ENCODE measurements at places on chromosomes 7 and 10.

DNA sequence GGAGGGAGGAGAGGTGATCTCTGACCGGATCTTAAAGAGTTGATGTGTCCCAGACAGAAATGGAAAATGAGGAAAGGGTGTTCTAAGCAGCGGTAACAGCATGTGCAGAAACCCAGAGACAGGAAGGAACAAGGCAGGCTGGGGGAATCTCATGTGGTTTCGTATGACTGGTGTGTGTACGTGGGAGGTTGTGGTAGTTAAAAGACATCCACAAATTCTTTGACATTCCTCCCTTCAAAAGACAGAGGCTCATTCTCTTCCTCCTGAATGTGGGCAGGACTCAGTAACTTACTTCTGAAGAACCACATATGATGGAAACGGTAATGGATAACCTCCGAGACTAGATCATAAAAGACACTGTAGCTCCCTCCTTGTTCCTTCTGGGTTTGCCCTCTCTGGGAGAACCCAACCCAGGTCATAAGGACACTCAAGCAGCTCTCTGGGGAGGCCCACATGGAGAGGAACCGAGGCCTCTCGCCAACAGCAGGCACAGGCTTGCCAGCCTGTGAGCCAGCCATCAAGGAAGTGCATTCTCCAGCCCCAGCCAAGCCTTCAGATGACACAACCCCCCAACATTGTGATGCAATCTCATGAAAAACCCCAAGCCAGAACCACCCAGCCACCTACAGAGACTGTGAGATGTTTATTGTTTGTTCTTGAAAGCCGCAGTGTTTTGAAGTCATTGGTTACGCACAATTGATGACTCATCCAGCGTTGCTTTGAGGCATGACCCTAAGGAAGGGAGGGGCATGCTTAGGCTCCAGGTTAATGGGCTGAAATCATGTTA lies 116.0 kb downstream of the SLIT1 start:
- DNase-seq = no peak

DNA sequence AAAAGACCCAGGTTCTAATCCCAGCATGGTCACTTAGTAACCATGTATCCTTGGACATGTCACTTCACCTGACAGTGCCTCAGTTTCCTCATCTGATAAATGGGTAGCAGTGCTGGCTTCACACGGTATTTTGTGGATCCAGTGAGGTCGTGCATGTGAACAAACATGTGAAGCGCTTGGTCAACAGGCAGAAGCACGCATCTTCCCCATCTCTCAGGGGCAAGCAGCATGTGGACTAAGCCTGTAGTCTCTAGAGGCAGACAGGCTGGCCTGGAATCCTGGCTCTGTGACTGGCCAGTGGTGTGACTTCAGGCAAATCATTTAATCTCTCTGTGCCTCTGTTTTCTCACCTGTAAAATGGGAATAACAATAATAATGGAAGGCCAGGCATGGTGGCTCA lies 115.8 kb downstream of the C10orf105 start:
- DNase-seq = no peak

DNA sequence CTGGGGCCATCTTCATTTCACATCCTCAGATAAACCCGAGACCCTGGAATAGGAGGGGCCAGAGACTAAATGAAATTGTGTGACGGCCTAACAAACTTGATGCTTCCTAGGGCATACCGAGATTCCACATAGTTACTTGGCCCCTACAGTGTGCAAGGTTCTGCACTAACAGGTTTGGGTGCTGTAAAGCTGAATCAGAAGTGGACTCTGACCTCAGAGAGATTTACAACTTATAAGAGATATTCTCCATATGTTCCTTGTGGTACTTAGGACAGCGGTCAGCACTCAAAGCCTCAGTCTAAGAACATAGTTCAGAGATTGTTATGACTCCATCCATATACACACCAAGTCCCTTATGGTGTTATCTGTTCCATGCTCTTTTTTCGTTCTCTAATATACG lies 55.1 kb upstream of the FHIP2A start:
- DNase-seq = no peak

DNA sequence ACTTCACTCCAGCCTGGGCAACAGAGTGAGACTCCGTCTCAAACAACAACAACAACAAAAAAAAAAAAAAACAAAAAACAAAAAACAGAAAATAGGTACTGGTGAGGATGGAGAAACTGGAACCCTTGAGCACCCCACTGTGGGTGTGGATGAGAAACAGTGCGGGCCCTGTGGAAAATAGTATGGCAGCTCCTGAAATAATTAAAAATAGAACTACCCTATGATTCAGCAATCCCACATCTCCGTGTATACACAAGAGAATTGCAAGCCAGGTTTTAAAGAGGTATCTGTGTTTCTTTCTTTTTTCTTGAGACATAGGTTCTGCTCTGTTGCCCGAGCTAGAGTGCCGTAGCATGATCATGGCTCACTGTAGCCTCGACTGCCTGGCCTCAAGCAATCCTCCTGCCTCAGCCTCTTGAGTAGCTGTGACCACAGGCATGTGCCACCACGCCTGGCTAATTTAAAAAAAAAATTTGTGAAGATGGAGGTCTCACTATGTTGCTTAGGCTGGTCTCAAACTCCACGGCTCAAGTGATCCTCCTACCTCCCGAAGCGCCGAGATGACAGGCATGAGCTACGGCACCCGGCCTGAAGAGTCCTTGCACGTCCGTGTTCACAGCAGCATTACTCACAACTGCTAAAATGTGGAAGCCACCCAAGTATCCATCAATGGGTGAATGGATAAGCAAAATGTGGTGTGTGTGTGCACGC lies 39.5 kb downstream of the EBF3 start:
- no peak for DNase-seq

- no peak for DNase-seq
Observed at GRCh38 chr7:159137906-159138305, 6.8 kb downstream of the VIPR2 start.

GRCh38 chr10:3635697-3636096 lies 149.3 kb downstream of the KLF6 start:
- DNase-seq = no peak

- DNase-seq = peak; percentile 46
Observed at GRCh38 chr7:140342727-140343514, 55.4 kb downstream of the SLC37A3 start.

GRCh38 chr10:91690996-91691676 lies 58.3 kb upstream of the PPP1R3C start:
- no peak for DNase-seq

DNA sequence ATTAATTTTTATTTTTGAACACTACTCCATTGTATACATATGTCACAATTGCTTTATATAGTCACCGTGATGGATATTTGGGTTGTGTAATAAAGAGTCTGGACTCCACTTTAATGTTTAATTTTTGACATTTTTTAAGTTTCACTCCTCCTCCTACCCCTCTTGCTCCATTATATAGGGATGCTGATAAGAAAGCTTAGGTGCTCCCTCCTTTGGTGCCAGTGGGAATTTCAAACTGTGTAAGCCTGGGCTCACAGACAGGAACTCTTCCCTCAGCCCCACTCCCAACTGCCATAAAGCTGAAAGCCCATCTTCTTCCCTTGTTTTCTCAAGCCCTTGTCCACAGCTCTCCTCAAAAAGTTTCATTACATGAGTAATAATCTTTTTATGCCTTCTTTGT lies 47.6 kb downstream of the TWIST1 start:
- DNase-seq = no peak

DNA sequence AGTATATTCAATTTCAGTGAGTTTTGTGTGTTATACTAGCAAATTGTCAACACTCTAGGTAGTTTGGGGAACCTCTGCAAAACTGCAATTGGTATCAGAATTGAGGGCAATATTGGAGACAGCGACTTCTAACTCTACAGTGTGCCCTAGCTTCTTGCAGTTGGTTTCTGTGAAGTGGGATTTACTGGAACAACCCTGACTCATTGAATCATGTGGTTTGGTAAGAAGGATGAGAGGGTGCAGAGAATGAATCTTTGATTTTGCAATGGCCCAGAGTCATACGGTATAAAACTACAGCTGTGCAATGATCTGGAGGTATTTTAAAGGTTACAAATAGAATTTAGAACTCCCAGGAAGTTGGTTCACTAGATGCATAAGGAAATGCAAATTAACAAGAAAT lies 129.1 kb upstream of the PPP1R3A start:
- peak; percentile 31 for DNase-seq

DNA sequence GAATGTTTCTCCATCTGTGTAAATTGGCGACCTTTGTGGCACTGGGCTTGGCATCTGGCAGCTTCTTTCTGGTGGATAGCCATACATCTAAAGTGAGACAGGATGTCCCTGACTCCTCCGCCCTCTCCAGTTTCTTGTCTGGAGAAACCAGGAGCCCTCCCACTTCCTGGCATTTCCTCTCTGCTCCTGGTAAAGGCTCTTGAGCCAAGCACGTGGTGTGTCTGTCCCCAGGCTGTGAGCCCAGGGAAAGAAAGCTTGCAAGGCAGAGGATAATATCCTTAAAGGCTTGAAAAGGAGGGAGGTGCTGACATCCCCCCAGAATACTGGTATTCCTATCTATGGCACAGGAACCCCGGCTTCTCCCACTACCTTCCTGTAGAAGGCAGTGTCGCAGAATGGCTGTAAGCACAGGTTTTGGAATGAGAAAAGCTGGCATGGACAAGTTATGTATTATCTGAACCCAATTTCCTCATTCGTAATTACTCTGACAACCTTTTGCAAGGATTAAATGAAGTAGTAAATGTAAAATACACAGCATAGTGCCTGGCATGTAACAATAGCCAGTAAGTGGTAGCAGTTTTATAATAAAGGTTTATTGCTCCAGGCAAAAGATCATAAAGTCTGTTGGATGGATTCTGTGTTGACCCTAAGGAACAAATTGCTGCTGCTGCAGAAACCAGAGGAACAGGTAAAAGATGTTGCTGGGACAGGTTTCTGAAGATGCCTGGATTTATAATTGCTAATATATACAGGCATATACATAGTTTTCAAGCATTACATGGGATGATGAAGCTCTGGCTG lies 11.8 kb upstream of the ACSL5 start:
- peak; percentile 3 for DNase-seq

- DNase-seq = no peak
Observed at GRCh38 chr7:66142996-66143395, 28.3 kb downstream of the CRCP start.

- DNase-seq = no peak
Observed at GRCh38 chr10:95759233-95759826, 3.4 kb downstream of the ENTPD1 start.

DNA sequence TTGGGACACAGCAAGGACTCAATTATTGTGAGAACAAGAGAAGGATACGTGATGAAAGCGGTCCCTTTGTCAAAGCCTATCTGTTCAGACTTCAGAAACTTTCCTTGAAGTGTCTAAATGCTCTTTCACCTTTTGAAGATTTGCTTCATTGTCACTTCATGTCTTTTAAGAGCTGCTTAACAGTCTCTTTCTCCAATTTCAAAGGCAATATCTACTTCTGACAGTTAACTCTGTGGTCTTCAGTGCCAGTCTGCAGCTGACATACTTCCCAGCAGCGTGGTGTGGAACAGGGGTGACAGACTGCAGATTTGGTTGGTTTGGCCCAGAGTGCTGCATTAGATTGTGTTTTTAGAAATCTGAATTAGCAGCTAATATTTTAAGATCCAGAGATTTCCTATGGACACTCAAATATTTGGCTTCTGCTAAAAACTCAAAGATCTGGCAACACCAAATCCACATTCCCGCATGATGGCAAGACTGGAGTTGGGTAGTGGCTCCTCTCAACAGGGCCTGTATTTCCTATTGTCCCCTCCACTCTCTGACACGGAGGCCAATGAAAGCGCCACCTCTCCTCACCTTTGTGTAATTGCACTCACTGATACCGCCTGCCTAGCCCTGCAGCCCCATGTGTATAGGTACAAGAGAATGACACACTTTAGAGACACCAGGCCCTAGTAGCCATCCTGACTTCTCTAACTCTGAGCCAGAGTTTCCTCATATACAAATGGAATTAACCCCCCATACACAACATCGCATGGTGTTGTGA lies 11.5 kb downstream of the SCRN1 start:
- no peak for DNase-seq

- peak; percentile 47 for DNase-seq
Observed at GRCh38 chr7:69276011-69276729, 322.1 kb upstream of the AUTS2 start.

DNA sequence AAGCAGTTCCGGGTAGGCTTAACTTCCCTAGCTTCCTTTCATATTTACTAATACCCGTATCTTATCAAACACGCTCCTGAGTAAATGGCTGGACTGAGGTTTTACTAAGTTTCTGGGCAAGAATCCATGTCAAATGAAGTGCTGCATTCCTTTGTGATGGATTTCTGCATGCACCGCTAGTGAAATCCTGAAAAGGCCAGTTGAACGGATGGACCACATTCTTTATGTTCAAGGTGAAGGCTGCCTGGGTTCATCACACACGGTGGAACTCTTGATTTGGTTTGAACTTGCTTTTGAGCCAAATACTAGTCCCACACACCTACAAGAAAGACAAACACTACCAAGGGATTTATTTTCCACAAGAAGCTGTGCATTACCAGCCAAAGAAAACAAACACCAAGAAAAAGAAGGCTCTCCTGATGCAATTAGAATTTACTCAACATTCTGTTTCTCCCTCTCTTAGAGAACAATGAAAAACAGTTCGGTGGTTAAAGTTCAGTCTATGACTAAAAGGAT lies 255.0 kb upstream of the SEMA3C start:
- peak; percentile 95 for DNase-seq

DNA sequence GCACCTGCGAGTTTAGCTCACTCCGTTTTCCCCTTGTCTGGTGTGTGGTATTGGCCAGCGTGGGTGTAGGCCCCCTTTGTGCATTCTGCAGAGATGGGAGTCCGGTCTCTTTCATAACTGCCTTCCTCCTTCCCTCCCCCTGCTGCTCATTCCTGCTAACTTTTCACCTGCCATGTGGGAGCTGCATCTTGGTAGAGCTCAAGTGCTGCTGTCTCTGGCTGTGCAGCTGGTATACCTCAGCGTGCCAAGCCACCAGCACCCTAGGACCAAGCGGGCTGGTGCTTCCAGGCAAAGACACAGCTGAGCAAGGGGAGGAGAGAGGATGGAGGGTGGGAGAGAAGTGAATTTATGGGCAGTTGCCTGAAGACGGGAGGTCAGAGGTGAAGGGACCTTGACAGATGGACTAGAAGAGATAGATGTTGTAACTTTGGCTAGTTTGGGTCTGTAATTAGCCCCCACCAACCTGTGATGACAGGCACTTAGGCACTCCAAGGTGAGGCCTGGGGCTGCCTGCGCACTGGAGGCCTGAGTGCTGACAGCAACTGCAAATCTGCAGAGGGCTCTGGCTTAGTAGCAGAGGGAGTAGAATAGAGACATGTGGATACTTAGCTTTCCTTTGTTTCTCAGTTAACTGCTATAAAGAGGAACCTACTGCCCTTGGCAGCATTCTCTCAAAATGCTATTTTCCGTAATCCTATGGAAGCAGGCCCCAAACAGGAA lies 148.8 kb upstream of the AGK start:
- no peak for DNase-seq

DNA sequence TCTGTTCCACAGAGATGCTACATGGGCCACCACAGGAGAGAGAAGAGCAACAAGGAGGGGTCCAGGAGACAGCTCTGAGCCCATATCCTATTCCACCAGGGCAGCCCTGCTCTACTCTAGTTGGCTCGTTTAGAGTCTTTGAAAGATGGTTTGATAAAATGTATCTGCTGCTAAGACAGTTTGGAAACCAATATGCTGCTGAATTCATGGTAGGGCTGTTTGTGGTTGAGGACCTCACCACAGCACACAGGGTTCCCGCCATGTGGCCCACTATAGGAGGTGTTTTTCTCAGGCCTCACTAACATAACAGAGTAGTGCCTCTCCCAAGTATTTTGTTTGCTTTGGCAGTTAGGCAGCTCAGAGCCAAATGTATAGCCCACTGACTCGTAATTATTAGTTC lies 35.8 kb upstream of the ZC3HAV1L start:
- no peak for DNase-seq
